Glutamatergic neuron (in vitro differentiated cells): ENCODE measurements at places on chromosomes 7 and 10. TPM values are rescaled to one million over a fixed set of nuclear protein-coding genes. Genes with fewer than 3 reads are reported as not detected.

FGFBP3 gene
- total RNA-seq: 7.5 TPM

FAM237B gene
- not detected for total RNA-seq

HIF1AN gene
- total RNA-seq: 49.6 TPM

AZGP1 gene
- 0.44 TPM for total RNA-seq

DPP6 gene
- total RNA-seq: not detected

ZNF92 gene
- total RNA-seq: 24.6 TPM

AKR1D1 gene
- total RNA-seq: not detected

ITPRID1 gene
- not detected for total RNA-seq

DNA sequence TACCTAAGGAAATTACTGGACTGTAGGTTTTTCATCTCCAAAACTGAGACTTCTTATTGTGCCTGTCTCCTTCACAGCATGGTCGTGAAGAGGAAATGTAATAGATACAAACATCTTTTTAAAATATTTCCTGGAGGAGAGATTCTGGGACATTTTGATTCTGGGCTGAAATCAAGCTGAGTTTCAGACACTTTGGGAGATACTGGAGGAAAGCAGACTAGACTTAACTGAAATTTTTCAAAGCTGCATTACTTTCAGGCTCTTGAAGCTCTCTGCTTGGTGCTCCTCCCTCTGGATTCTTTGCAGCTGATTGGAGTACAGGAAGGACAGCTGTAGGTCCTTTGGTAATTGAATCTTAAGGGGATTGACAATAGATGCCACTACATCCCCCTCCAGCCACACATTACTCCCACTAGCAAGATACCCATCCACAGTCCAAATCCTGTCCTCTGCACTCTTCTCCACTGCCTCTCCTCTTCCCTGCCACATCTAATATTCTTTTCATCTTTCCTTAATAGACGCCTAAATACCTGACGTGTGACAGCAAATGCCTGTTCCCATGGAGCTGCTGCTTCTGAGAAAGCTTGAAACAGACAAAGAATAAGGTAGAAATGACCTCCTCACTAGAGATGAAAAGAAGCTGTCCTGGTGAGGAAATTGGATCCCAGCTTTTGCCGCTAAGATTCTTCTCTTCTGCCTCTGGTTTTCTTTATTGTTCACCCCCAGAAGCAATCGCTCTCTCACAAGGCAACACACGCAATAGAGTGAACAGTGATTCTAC is 111.5 kb upstream of the PHYHIPL start:
- DNase-seq: no peak
- no peaks in the 10 kb centered on the region for H3K27me3 ChIP-seq
- peaks cover 1% of the 10 kb centered on the region for H3K4me1 ChIP-seq
- no peak overlapping the region for H3K27ac ChIP-seq
- no peaks in the 10 kb centered on the region for H3K36me3 ChIP-seq

- peaks cover 34% of the 10 kb centered on the region for H3K4me1 ChIP-seq
- no peak for DNase-seq
- peak overlapping the region; percentile 88 for H3K27ac ChIP-seq
- H3K4me3 ChIP-seq: peak overlapping the region; percentile 70
- peaks cover 11% of the 10 kb centered on the region for H3K27me3 ChIP-seq
- H3K36me3 ChIP-seq: peaks cover 5% of the 10 kb centered on the region
These were observed 32.4 kb downstream of the CRHR2 start for GRCh38 chr7:30649717-30650420.

- peaks cover 3% of the 10 kb centered on the region for H3K27me3 ChIP-seq
- H3K4me1 ChIP-seq: peaks cover 2% of the 10 kb centered on the region
- no peak overlapping the region for H3K27ac ChIP-seq
- no peaks in the 10 kb centered on the region for H3K36me3 ChIP-seq
- H3K4me3 ChIP-seq: no peak overlapping the region
These were observed 673.1 kb downstream of the TNS3 start for GRCh38 chr7:46908770-46909169.

- no peak overlapping the region for H3K4me3 ChIP-seq
- peaks cover 9% of the 10 kb centered on the region for H3K36me3 ChIP-seq
- no peak for DNase-seq
- H3K27me3 ChIP-seq: peaks cover 2% of the 10 kb centered on the region
- no peak overlapping the region for H3K27ac ChIP-seq
These were observed 27.7 kb upstream of the PRKCQ start for GRCh38 chr10:6607778-6608177.

DNA sequence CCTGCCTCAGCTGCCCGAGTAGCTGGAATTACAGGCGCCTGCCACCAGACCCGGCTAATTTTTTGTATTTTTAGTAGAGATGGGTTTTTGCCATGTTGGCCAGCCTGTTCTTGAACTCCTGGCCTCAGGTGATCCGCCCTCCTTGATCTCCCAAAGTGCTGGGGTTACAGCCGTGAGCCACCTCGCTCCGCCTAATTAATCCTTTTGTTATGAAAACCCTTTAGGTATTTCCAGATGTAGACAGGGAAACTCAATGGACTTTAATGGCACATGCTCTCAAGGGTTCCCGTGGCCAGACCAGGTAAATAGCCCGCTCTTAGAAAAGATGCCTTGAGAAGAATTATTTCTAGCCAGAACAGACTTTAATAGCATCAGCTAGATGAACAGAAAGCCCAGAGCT is 19.7 kb upstream of the EXOC4 start:
- H3K4me1 ChIP-seq: peaks cover 6% of the 10 kb centered on the region
- peaks cover 2% of the 10 kb centered on the region for H3K27me3 ChIP-seq
- no peak overlapping the region for H3K27ac ChIP-seq
- H3K4me3 ChIP-seq: no peak overlapping the region
- H3K36me3 ChIP-seq: no peaks in the 10 kb centered on the region

DNA sequence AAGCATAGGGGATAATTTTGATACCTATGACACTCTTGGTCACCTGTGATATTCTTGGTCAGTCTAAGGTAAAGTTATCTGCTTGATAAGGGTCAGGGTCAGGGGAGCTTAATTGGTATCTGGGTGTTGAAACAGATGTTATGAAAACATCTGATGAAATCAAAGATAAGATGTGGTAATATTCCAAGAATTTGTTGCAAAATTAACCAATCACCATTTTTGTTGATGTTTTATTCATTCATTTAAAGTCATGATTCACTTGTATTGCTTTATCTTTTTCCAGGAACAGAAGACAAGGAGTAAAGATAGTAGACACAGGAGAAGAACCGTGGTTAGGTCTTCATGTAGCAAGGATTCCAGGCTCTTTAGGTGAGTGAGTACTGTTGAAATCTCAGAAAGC is 103.1 kb downstream of the SEMA3C start:
- no peak overlapping the region for H3K27ac ChIP-seq
- no peak for DNase-seq
- no peak overlapping the region for H3K4me3 ChIP-seq

DNA sequence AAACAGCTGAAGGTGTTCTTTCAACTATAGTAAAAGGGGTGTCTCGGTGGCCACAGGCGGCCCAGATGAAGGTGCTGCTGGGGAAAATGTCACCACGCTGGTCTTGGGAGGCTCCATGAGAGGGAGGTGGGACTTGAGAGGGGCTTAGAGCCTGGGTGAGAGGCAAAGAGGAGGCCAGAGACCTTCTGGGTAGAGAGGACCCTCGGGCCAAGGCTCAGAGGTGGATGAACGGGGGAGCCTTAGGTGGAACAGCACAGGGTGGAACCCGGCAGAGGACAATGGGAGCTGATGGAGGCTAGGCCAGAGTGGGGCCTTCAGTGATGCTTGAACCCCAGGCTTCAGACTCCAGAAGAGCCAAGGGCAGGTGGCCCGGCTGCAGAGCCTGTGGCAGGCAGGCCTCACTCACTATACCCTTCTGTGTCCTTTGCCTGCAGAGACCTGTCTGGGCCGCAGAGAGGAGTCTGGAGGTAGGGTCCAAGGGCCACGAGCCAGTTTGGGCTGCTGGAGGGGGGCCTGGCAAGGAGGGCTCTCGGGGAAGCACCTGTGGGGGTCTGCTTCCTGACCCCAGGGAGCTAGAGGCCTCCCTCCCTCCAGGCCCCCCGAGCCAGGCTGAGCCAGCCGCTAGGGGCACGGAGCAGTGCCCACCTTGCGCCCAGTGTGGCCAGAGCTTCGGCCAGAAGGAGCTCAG is 32.1 kb downstream of the ZNF783 start:
- H3K27ac ChIP-seq: no peak overlapping the region
- H3K27me3 ChIP-seq: peaks cover 5% of the 10 kb centered on the region
- H3K4me1 ChIP-seq: no peaks in the 10 kb centered on the region
- no peak for DNase-seq

DNA sequence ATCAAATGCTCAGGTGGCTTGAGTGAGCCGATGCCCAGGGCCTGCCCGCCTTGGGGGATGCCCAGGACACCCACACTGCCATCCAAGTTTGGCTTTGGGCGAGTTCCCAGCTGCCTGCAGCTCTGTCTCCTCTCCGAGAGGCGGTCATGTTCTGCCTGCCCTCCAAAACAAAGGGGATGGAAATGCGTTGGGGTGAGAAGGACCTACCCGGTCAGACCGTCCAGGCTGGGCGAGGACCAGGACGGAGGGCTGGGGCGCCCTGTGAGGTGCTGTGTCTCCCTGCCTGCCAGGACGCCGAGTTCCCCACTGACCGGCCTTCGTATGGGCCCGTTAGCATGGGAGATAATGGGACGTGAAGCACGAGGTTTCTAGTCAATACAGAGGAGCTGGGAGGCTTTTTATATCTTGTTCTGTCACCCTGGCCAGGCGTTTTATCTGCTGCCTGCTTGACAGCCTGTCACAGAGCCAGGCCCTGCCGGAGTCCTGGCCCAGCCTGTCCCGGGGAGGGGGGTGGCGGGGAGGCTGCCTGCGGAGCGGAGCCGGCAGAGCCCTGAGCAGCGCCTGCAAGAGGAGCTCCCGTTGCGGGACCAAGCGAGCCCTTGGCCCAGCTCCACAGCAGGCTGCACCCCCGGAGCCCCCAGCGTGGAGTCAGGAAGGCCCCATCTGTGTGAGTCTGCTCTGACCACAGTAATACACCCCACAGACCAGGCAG is 22.0 kb upstream of the ELFN1 start:
- H3K27me3 ChIP-seq: peaks cover 12% of the 10 kb centered on the region
- H3K36me3 ChIP-seq: no peaks in the 10 kb centered on the region
- peaks cover 17% of the 10 kb centered on the region for H3K4me1 ChIP-seq

GRCh38 chr10:5945561-5946418 is 31.6 kb downstream of the IL15RA start:
- H3K27ac ChIP-seq: no peak overlapping the region
- no peaks in the 10 kb centered on the region for H3K27me3 ChIP-seq
- no peak overlapping the region for H3K4me3 ChIP-seq
- H3K36me3 ChIP-seq: no peaks in the 10 kb centered on the region
- DNase-seq: no peak

- no peak overlapping the region for H3K4me3 ChIP-seq
- no peak overlapping the region for H3K27ac ChIP-seq
- H3K4me1 ChIP-seq: no peaks in the 10 kb centered on the region
- no peaks in the 10 kb centered on the region for H3K36me3 ChIP-seq
- no peak for DNase-seq
- no peaks in the 10 kb centered on the region for H3K27me3 ChIP-seq
These were observed 294.4 kb downstream of the BICC1 start for GRCh38 chr10:58806970-58807628.

- no peak for DNase-seq
- peaks cover 16% of the 10 kb centered on the region for H3K4me1 ChIP-seq
- peak overlapping the region; percentile 10 for H3K27ac ChIP-seq
- H3K36me3 ChIP-seq: peaks cover 4% of the 10 kb centered on the region
- H3K4me3 ChIP-seq: no peak overlapping the region
These were observed 27.4 kb upstream of the PSMG3 start for GRCh38 chr7:1597066-1597760.

DNA sequence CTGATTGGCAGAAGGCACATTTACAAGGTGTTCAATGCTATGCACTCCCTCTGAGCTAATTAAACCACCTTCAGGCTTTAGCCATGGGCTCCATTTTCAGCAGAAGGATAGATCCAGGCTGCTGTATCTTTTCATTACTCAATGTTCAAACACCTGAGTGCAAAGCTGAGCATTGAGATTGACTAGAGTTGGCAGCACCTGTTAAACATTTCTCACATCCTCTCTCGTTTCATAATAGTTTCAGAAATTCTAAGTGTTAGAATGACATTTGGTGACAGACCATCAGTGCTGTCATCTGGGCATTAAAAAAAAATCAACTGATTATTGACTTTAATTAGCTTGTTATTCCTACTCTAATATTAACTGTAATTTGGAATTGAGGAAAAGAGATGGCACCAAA is 187.1 kb upstream of the SEMA3E start:
- no peak overlapping the region for H3K27ac ChIP-seq

DNA sequence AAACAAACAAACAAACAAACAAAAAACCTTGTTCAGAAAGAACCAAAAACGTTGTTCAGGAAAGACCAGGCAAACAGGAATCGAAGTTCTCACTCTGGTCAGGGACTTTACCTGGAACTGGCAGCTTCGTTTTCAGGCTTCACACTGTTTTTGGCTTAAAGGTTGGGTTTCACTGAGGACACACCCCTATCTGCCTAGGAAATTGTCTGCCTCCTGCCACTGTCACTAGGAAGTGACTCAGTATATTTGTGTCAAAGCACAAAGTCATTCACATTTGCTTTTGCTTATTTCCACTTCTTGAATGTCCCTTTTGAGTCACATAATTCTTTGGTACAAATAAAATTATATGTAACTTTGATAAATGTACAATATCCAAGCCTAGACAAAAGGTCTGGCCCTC is 37.9 kb downstream of the PNLIPRP3 start:
- H3K4me3 ChIP-seq: no peak overlapping the region
- no peak overlapping the region for H3K27ac ChIP-seq
- no peaks in the 10 kb centered on the region for H3K4me1 ChIP-seq
- DNase-seq: no peak

DNA sequence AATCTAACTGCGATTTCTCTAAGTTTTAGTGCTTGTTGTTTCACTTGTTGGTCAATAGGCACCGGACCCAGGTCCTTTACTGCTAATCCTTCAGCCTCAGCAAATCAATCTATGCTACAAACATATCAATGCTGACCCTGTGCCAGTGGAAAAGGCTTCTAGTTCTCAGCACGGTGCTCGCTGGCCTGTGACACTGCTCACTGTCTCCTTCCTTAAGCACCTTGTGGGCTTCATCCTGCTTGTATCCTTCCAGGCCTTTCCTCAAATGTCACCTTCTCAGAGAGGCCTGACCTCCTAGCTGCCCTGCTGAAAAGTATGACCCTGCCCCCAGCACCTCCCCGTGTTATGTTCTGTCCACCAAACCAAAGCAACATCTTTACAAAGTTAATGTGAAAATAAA is 201.2 kb upstream of the FRMD4A start:
- H3K4me3 ChIP-seq: no peak overlapping the region
- H3K27ac ChIP-seq: no peak overlapping the region
- DNase-seq: no peak

DNA sequence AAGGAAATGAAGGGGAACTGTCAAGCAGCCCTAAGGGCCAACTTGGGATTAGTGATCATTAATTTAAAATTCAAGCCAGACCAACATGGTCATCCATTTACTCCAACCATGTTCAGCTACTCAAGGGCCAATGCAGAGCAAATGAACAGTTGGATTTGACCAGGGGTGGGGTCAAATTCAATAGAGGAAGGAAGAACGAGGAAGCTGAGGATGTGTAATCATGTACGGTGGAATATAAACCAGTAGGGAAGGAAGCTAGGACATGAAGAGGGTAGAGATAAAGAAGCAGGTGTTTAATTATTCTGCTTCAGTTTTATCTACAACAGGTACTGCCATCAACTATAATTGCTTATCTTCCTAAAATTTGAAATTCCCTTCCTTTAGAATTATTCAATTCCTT is 81.6 kb downstream of the HIBADH start:
- DNase-seq: no peak
- peaks cover 2% of the 10 kb centered on the region for H3K27me3 ChIP-seq
- H3K27ac ChIP-seq: no peak overlapping the region
- H3K4me3 ChIP-seq: no peak overlapping the region
- H3K36me3 ChIP-seq: no peaks in the 10 kb centered on the region

- H3K4me3 ChIP-seq: no peak overlapping the region
- H3K36me3 ChIP-seq: no peaks in the 10 kb centered on the region
- no peak overlapping the region for H3K27ac ChIP-seq
- no peaks in the 10 kb centered on the region for H3K27me3 ChIP-seq
- no peak for DNase-seq
- H3K4me1 ChIP-seq: peaks cover 3% of the 10 kb centered on the region
These were observed 19.1 kb downstream of the ZFAND4 start for GRCh38 chr10:45653454-45653853.
